Caki2 (cell line): ENCODE measurements at places on chromosomes 1 and 21.

GRCh38 chr1:41682845-41683625, 198.6 kb upstream of the EDN2 start:
- DNase-seq: no peak

DNA sequence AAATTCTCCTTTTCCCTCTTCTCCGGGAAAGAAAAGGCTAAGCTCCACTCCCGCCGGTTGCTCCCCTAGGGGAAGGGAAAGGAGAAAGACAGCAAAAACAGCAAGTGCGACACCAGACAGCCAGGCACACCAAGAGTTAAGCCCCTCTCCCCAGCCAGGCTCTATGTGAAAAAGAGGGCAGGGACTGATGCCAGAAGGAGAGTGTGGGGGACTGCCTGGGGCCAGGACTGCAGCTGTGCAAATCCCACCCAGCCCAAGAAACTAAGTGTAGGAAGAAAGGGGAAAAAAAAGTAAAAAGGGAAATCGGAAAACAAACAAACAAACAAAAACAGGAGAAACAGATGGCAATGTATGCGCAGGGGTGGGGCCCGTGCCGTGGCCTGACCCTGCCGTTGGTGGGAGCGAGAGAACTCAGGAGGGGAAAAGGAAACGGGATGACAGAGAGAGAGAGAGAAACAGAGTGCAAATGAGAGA, 27.7 kb upstream of the FMO1 start:
- DNase-seq: no peak

GRCh38 chr1:15344380-15344779, 65.3 kb upstream of the EFHD2 start:
- no peak for DNase-seq

DNA sequence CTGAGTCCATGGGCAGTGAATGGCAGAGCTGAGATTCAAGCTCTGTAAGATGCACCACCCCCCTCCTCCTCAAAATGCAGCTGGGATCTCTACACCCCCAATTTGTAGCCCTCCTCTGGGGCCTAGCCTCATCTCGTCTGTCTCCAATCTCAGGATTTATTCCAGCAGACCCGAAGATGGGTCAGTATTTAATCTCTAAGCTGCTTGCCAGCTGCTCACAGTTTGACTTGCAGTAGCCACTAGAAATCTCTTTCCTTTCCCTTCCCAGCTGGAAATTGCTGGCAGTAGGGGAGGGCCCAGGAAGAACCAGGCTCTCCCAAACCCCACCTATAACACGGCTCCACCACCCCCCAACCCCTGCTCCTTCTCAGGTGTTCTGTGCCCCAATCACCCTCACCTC, 1.5 kb downstream of the LACTBL1 start:
- DNase-seq: no peak

- no peak for DNase-seq
Observed at GRCh38 chr1:3270403-3271245, 183.8 kb upstream of the ARHGEF16 start.

- no peak for DNase-seq
Observed at GRCh38 chr1:107250169-107250568, 109.3 kb downstream of the NTNG1 start.

- no peak for DNase-seq
Observed at GRCh38 chr21:38902608-38903445, 97.1 kb downstream of the ETS2 start.

DNA sequence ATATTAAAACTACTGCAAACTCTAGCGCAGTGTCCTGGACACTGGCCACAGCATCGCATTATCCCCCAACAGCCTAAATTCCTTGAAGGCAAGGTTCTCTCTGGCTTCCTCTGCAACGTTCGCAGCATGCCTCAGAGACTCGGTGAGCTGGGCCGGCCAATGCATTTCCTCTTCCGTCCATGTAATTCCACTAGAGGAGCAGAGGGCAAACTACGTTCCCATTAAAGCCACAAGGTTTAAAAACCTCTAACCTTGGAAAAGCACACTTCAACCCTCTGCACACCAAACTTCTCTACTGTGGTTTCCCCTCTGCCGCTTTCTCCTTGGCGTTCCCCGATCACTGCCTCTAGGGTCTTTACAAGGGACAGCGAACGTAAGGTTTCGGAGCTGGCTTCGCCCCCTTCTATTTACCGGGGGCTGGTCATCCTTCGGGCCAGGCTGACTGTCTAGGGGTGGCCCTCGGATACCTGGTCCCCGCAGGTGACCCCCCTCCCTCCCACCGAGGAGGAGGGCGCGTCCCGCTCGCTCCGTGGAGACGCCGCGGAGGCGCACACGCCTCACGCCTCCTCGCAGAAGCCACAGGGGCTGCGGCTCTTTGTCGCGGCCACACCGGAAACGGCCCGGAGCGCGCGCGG, 456 bp upstream of the SMYD2 start:
- DNase-seq: peak; percentile 71

DNA sequence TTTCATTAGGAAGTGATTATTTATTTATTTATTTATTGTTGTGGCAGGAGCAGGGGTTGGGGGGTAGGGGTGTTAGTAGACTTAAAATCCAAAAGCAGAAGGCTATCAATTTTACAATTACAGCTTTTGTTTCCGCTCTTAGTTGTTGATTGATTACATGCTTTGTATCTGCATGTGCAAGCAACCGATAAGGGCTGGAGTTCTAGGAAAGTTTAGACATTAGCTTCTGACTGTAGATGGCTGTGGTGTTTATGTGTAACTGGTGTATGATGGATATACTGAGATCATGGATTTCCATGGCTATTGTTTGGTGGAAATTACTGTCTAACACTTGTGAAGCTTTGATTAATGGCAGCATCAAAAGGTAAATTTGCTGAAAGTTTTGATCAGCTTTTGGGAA, 2.8 kb downstream of the ST6GALNAC5 start:
- no peak for DNase-seq

DNA sequence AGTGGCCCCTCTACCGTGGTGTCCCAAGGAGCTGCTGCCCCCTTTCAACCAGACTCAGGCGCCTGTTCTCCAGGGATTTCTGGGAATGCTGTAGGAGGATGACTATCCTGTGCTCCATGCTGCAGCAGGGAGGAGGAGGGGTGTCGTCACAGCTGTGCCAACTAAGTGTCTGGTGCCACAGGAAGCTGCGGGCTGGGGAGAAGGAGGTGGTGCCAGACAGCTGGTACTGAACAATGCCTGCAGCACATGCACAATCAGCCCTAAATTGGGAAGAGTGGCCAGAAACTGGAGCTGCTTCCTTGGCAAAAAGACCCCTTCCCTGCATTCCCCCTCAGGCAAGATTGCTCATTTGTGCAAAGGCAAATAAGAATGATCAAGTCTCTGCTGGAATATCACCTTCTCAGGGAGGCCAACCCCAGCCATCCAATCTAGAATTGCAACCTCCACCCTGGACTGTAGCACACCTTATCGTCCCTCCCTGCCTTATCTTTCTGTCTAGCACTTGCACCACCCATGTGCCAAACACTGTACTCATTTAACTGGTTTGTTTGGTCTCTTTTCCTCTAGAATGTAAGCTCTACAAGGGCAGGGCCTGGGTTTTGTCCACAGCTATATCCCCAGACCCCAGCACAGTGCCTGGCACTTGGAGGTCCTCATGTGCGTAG, 33.3 kb downstream of the LAMB3 start:
- no peak for DNase-seq

DNA sequence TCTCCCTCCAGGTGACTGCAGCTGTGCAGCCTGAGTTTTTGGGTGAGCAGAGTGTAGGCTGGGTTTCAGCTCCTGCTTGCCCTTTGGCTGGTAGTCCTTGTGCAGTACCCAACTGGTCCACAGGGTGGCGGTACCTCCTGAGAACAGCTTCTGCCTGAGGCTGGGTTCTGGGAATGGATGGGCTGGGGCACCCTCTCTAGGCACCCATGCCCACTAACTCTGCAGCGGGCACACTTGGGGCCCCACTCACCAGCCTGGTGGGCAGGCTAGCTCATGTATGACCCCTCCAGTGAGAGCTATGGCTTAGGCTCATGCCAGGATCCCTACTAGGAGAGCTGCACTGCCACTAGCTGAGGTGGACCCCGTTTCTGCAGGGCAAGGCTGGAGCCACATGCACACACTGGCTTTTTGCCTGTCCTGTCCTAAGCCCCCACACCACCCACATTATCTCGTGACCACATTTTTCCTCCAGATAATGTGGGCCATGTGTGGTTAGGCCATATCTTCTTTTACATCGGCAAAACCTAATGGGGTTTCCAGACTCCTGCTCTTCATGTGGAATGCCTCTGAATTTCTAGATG, 15.5 kb upstream of the GSTM4 start:
- DNase-seq: peak; percentile 34

GRCh38 chr1:214970016-214970415, 112.5 kb upstream of the KCNK2 start:
- no peak for DNase-seq

DNA sequence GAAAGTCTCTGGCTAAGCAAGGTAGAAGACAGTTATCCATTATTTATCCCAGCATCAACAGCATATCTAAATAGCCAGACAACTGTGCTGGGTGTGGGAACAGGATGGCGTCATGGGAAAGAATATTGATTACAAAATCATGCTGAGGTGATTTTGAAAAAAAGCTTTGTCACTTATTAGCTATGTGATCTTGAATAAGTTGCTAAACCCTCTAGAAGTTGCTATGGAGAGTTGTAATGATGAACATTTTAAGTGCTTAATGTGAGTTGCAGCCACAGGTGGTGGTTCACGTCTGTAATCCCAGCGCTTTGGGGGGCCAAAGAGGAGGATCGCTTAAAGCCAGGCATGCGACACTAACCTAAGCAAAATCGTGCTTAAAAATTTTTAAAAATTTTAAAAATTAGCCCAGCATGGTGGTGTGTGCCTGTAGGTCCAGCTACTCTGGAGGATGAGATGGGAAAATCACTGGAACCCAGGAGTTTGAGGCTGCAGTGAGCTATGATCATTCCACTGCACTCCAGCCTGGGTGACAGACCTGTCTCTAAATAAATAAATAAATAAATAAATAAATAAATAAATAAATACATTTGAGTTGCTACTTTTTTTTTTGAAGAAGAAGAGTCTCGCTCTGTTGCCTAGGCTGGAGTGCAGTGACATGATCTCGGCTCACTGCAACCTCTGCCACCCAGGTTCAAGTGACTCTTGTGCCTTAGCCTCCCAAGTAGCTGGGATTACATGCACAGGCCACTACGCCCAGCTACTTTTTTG, 33.6 kb downstream of the WNT2B start:
- no peak for DNase-seq

- DNase-seq: no peak
Observed at GRCh38 chr1:98098473-98098872, 177.6 kb upstream of the DPYD start.

DNA sequence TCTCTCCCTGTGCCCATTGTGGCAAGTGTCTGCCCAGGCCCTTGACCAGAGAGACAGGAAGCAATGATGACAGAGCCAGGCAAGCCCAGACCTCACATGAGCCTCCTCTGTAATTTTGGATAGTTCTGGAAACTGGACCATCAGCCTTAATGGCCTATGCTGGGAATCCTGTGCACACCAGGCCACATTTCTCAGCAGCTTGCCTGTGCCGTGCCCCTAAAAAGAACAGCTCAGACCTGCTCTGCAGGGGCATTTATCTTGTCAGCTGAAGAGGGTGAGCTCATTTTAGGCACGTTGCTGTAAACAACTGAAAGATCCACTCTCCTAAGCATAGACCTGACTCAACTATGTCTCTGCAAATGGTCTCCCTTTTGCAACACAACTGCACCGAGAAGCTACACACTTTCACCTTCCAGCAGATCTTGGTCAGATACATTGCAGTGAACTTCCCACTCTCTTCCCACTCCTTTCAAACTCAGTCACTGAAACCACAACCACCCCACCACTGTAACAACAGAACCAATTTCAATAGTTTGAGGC, 53.5 kb upstream of the BACH1 start:
- DNase-seq: no peak

DNA sequence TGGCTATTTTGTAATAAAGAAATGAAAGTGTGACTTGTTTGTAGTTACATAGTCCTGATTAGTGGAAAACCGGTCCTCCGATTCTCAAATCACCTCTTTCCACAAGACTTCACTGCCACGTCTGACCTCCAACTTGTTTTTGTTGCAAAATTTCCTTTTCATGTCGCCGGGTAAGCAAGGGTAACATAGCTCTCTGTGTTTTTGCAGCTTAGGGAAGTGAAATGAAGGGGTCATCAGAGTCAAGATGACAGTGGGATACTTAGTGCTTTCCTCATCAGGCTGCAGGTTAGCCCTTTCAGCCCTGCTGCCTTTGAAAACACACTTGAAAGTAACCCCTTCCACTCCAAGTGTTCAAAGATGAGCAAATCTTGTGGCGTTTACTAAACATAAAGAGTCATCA, 217.9 kb downstream of the USP25 start:
- DNase-seq: no peak

DNA sequence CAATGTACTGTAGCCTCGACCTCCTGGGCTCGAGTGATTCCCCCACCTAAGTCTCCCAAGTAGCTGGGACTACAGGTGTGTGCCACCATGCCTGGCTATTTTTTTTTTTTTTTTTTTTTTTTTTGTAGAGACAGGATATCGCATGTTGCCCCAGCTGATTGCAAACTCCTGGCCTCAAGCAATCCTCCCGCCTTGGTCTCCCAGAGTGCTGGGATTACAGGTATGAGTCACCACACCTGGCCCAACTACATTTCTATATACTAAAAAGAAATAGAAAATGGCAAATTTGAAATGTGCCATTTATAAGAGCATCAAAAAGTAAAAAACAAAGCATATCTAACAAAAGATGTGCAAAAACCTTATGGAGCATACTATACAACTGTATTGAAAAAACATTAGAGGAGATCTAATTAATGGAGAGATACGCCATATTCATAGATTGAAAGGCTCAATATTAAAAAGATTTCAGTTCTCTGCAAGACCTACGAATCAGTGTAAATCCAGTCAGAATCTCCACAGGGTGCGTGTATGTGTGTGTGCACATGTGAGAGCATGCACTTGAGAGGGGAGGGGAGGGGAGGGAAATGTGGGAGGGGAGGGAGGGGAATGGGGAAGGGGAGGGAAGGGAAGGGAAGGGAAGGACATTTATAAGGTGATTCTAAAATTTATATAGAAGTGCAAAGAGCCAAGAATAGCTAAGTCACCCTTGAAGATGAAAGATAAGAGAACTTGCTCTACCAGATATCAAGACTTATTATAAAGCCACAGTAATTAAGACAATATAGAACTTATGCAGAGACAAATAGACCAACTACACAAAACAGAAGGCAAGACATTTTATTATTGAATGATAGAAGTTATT, 15.5 kb upstream of the PADI4 start:
- DNase-seq: no peak
